ENCODE measurements at places on chromosomes 6 and 20.

- DNase-seq: no peak
Observed at GRCh38 chr6:1689141-1689540, 79.4 kb downstream of the FOXC1 start.

GRCh38 chr6:25458485-25458884 lies 179.3 kb downstream of the CARMIL1 start:
- no peak for DNase-seq

DNA sequence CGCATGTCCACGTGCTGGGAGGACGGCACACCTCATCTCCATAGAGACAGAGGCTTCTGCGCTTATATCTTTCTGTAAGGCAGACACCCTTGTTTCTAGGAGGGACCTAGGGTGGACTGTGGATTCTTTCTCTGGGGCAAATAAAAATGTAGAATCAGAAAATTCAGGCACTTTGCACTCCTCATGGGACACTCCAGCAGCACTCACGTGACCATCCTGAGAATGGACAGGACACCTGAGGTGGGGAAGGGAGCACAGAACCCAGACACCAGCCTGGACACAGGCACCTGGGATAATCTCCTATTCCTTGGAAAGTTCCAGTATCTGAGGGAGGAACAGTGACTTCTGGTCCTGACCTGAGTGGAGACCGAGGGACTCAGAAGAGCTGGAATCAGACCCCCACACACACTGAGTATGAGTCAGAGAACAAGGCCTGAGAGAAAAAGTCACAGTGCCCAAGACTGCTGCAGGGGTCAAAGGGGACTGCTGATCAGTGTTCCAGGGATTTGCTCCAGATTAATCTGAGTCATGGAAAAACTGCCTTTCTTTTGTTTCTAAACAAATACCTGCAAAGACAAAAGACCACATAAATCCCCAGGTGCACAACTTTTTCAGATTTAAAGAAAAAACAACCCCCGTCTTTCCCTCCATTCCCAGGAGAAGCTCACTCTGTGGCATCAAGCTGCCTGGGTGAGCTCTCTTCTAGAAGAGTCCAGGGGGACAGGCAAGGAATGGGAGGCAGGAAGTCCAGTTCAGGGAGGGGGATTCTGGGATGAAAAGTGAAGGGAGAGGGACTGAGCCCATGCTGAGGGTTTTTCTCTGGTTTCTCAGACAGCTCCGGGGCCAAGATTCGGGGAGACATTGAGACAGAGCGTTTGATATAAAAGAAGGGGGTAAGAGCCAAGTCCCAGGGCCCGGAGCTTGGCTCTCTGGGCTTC lies 35.6 kb upstream of the MICB start:
- no peak for DNase-seq

- DNase-seq: peak; percentile 93
Observed at GRCh38 chr6:125749173-125749864, at the start of gene HEY2. TSS of gene HEY2 (plus strand) at chr6:125749632. CDS start at chr6:125749777, 145 bp downstream.

DNA sequence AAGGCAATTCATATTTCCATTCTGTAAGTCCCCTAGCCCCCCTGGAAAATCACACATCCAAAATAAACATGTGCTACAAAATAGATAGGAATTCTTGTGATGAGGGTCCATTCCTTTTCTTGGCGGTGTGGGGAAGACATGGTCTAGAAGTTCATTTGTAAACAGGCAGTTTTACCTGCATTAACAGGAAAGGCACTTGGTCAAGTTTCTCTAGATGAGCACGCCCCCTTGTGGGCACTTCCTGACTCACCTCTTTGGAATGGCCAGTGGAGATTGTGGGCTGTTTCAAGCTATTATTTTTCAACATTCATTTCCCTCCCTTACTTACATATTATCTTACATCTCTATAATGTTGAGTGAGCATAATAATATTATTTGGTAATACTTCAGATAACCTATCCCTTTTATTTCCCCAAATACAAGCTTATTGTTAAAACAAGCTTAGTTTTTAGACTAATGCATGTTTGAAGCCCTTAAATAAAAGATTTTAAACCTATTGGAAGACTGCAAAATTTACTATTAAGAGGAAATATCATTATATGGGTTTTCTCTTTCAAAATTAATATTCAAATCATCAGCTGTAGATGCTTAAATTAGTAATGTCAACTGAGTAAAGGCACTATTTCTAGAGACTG lies 92.1 kb downstream of the TASP1 start:
- peak; percentile 14 for DNase-seq

- no peak for DNase-seq
Observed at GRCh38 chr6:46815130-46815529, 21.9 kb downstream of the MEP1A start.

DNA sequence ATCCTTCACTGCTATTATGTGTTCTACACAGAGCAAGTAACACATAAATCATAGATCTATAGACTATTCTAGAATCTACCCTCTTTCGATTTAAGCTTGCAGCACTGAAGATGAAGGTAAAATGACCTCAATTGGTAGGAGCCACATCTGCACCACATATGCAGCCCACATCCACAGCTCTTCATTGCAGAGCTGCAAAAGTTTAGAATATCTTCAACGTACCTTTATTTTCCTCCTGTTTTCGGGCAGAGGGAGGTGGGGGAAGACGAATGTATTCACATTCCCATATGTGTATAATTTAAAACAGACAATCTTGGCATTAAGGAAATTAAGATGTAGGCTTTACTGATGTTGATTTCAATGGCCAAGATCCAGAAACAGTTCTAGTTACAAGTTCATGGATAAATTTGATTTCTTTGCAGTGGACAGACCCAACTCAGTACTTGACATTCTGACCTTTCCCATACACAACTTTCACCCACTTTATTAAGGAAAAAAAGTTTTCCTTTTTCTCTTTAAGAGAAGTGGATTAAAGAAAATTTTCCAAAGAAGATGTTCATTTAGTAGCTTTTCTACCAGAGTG lies 14.0 kb downstream of the EPB41L2 start:
- DNase-seq: no peak

GRCh38 chr6:159761129-159761872 lies 544 bp upstream of the ACAT2 start:
- no peak for DNase-seq

- no peak for DNase-seq
Observed at GRCh38 chr6:21438237-21438985, 155.1 kb upstream of the SOX4 start.
